ENCODE measurements at places on chromosomes 1 and 21. TPM values are rescaled to one million over a fixed set of nuclear protein-coding genes. Genes with fewer than 3 reads are reported as not detected.

Gene PRKAA2
- total RNA-seq: 25.8 TPM

Gene SLC19A1
- 7.7 TPM for total RNA-seq

Gene SLC22A15
- 1.9 TPM for total RNA-seq

Gene FOXD3
- 0.37 TPM for total RNA-seq

Gene GJC2
- not detected for total RNA-seq

Gene DNALI1
- 36.5 TPM for total RNA-seq

Gene TPTE
- not detected for total RNA-seq

Gene SHE
- not detected for total RNA-seq

Gene TMIGD3
- not detected for total RNA-seq

Gene EFCAB14
- 44.7 TPM for total RNA-seq

Gene C4BPA
- total RNA-seq: not detected

Gene AQP10
- not detected for total RNA-seq

Gene KCNQ4
- not detected for total RNA-seq

Gene KRTAP10-5
- not detected for total RNA-seq

Gene AMY1B
- not detected for total RNA-seq

Gene CGN
- total RNA-seq: 12.4 TPM

Measured in neural progenitor cell (in vitro differentiated cells).